GM23248 (cell line): ENCODE measurements at places on chromosomes 1 and 21.

DNA sequence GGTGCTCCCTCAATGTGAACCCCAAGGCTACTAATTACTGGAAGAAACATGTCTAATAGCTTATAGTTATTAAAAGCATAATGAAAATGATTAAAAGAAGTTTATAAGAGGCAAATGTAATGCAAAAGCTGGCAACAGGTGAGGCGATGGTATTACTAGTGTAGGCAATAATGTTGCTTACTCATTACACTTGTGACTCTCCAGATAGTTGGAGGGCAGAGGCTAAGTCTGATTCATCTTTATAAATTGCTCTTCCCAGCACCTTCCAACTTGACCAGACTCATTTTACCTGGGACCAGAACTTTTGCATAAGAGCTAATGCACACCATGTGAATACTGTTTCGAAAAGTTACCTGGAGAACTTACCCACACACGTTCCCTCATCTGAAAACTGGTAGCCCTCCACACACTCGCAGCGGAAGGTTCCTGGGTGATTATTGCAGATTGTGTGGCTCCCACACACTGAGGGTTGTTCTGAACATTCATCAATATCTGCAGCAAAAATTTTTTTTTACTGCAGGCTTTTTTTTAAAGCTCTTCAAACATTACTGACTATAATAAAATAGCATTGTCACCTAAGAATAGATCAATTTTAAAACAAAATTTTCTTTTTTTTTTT, 48.0 kb downstream of the NID1 start:
- H3K4me3 ChIP-seq, result no peak overlapping the region
- H3K27ac ChIP-seq, result peak overlapping the region; percentile 23; the same call in 1 of the 2 replicates
- peaks cover 52% of the 10 kb centered on the region for H3K4me1 ChIP-seq
- H3K36me3 ChIP-seq, result no peaks in the 10 kb centered on the region
- H3K27me3 ChIP-seq, result no peaks in the 10 kb centered on the region
- peak; percentile 67 for DNase-seq

- peak; percentile 47 for DNase-seq
- no peaks in the 10 kb centered on the region for H3K4me1 ChIP-seq
- H3K4me3 ChIP-seq, result no peak overlapping the region
- H3K36me3 ChIP-seq, result no peaks in the 10 kb centered on the region
- no peak overlapping the region for H3K27ac ChIP-seq
These were observed 3.3 kb upstream of the IL23R start for GRCh38 chr1:67162954-67163353.

GRCh38 chr1:99887890-99888289, 37.7 kb downstream of the AGL start:
- H3K4me3 ChIP-seq, result no peak overlapping the region
- no peak overlapping the region for H3K27ac ChIP-seq
- H3K36me3 ChIP-seq, result peaks cover 16% of the 10 kb centered on the region; the same call in 1 of the 2 replicates
- H3K27me3 ChIP-seq, result no peaks in the 10 kb centered on the region
- DNase-seq, result no peak

GRCh38 chr1:173469656-173470055, 7.5 kb upstream of the PRDX6 start:
- no peaks in the 10 kb centered on the region for H3K36me3 ChIP-seq
- no peak for DNase-seq
- H3K4me3 ChIP-seq, result no peak overlapping the region
- peaks cover 19% of the 10 kb centered on the region for H3K4me1 ChIP-seq

DNA sequence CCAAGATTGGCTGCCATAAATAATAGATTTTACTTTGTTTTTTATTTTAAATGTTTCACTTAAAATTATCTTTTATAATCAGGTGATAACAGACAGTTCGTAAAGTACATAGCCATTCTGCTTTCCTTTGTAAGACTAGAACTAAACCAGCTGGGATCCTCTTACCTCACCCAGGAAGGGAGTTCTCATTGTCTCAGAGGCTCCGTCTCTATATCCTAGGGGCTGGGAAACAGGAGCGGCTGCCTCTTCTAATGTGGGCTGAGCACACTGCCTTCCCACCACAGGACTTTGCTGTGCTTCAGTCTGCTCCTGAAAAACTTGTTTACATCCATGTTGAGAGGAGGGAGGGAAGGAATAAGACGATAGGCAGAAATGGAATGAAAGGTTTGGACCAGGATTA, 45.6 kb upstream of the PGD start:
- H3K27me3 ChIP-seq, result no peaks in the 10 kb centered on the region
- H3K4me1 ChIP-seq, result no peaks in the 10 kb centered on the region
- no peak overlapping the region for H3K27ac ChIP-seq
- peaks cover 10% of the 10 kb centered on the region for H3K36me3 ChIP-seq
- DNase-seq, result no peak
